NCI-H187 treated with DMSO at 0.1 percent for 48 hours (cell line): ENCODE measurements at places on chromosomes 5 and 9.

GRCh38 chr9:98359569-98359968 is 104.1 kb upstream of the TBC1D2 start:
- DNase-seq: no peak

DNA sequence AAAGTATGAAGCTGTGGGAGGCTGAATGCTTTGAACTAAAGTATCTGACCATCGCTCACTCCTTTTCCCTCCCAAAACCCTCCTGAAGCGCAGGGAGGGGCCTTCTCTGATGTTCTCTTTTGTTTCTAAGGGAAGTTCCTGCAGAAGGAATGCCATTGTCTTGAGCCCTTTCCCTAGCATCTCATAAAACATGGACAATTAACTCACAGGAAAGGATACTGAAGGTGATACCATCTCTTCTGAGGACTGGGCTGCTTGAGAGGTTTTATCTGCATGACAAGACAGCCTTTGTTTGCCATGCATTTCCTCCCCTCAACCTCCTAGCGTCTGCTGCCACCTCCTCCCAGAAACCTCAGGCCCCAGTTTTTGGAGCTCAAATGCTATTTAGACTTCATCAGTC is 4.3 kb upstream of the RMND5B start:
- no peak for DNase-seq

- no peak for DNase-seq
Measured at GRCh38 chr9:89138463-89139390, 39.9 kb downstream of the SHC3 start.

- DNase-seq: no peak
Measured at GRCh38 chr9:104850786-104851545, 77.0 kb downstream of the ABCA1 start.

- no peak for DNase-seq
Measured at GRCh38 chr5:110768138-110768860, 29.5 kb downstream of the SLC25A46 start.

- no peak for DNase-seq
Measured at GRCh38 chr9:32339424-32339823, 45.0 kb upstream of the ACO1 start.

GRCh38 chr5:71830681-71831539 is 111.8 kb downstream of the CARTPT start:
- DNase-seq: peak; percentile 84

DNA sequence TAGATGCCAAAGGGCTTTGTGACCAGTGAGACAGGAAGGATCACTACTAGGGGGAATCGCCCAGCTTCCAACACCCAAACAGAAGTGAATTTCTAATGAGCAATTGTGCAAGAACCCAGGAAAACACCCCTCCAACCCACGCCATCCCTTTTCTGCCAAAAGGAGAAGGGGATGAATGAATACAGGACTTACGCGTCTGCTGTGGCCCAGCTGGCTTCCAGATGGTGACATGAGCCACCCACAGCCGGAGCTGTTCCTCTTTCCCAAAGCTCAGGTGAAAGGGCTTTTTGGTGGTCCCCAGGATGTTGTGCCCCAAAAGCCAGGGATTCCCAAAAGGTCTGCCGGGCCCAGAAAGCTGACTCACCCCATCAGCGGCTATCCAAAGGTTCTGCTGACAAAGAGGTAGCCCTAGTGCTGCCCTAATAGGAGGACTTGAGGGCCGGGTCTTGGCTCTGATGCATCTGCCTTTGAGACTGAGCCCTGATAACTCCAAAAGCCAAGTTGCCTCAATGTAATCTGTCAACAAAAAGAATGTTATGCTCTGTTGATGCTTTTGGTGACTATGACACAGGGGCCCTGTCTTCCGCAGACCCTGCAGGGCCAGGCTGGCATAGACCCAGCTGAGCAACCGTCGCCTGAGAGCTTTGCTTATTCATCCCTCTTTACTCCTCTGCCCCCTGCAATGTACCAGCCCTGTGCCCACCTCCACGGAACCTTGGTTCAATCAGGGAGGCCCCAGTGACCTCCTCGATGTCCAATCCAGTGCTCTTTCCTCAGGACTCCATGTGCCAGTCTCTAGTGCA is 14.5 kb downstream of the GSN start:
- DNase-seq: no peak

DNA sequence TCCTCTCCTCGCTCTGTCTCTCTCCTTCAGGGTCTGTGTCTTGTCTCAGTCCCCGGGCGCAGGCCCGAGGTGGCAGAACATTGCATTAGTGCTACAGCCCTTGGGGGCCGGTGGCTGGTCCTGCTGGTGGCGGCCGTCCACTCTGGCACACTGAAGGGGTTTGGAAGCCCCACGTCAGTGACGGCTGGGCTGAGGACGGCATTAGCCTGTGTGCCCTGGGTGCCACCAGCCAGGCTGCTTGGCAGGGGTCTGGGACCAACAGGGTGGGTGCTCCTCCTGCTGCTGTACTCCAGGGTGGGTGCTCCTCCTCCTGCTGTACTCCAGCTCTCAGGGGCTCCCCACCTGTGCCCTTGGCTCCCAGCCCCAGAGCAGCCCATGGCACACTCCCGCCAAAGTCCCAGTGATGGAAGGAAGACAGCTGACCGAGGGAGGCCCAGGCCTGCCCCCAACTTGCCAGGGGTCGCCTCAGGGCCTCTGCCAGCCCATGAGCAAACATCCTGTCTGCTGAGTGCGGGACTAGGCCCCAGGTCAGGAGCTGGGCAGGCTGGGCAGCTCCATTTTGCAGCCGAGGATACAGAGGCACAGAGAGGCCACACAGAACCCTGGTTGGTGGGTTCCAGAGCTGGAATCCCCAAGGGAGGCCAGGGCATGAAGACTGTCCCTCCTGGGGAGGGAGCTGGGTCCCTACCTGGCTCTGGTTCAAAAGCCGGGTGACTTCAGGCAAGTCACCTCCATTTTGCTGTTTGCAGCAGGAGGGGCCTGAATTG is 27.3 kb downstream of the SARDH start:
- DNase-seq: no peak

GRCh38 chr9:87711857-87712800 is 13.8 kb upstream of the CTSL start:
- DNase-seq: no peak

GRCh38 chr9:111231801-111232580 is 98.0 kb downstream of the OR2K2 start:
- DNase-seq: no peak

GRCh38 chr9:105299190-105299854 is 54.9 kb downstream of the SLC44A1 start:
- no peak for DNase-seq

- no peak for DNase-seq
Measured at GRCh38 chr9:106535439-106535838, 327.5 kb upstream of the ZNF462 start.

GRCh38 chr5:143606043-143606752 is 202.7 kb upstream of the NR3C1 start:
- DNase-seq: no peak

- no peak for DNase-seq
Measured at GRCh38 chr5:139388198-139388821, 1.4 kb downstream of the MZB1 start.

DNA sequence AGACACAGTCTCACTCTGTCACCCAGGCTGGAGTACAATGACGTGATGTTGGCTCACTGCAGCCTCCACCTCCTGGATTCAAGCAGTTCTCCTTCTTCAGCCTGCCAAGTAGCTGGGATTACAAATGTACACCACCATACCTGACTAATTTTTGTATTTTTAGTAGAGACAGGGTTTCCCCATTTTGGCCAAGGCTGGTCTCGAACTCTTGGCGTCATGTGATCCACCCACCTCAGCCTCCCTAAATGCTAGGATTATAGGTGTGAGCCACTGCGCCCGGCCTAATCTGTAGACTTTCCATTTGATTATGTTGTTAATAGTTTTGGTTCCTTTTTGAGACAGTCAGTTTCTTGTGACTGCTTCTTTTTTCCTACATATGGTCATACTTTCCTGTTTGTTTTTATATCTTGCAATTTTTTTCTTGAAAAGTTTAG is 31.0 kb downstream of the MTREX start:
- DNase-seq: no peak

GRCh38 chr9:128657344-128657704 is 677 bp upstream of the DYNC2I2 start:
- DNase-seq: no peak

GRCh38 chr5:14998491-14998890 is 126.9 kb upstream of the ANKH start:
- DNase-seq: no peak

- no peak for DNase-seq
Measured at GRCh38 chr5:149740341-149740740, 10.2 kb downstream of the PPARGC1B start.

GRCh38 chr5:58454025-58454424 is 5.9 kb downstream of the PLK2 start:
- DNase-seq: no peak

DNA sequence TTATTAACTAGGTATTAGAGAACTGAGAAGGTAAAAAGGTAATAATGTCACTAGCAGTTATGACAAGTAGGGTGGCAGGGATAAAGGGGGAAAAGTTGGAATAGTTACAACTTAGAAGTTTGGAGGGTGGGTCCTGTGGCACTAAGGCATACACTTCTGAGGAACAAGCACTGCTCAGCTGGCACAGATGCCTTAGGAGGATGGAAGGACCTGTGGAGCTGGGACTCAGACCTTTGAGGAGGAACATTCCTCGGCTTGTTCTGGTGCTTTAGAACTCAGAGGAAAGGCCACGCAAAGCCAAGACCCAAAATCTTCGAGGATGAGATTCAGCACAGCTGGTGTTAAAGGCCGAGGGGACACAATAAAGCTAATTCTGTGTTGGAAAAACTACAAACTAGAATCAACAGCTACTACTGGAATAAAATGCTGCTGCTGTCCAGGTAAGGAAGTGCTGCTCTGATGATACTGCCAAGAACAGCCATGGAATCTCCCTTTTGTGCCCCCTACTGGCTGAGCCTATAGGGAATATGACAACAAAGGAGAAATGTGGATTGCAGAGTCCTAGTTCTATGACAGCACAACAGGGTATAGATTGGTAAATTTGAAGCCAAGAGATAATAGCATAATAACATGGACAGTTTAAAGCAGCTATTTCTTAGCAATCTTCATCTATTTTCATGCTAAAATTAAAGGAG is 126.7 kb downstream of the SLC25A46 start:
- no peak for DNase-seq

GRCh38 chr5:76724871-76725270 is 8.9 kb downstream of the F2R start:
- DNase-seq: no peak

DNA sequence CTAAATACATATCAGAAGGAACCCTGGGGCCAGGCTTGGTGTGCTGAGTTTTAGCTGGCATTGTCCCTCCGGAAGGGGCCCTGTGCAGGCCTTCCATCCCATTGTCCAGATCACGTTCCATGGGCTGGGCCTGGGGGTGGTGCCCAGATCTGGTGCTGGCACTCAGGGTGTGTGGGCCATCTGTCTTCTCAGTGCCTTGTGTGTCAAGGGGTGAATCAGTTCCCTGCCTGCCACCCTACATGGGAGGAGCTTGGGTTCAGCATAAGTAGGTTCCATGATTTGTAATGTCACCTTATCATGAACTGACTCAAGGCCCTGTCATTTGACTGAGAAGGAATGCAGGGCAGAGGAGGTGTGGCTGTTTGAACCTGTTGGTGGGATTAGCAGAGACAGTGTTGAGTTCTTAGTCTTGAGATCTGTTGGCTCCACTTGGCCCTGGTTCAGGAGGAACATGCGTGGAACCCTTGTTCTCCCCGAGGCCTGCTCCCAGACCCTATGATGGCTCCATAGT is 176.8 kb downstream of the MACROH2A1 start:
- DNase-seq: no peak

GRCh38 chr9:134390537-134390936 is 64.3 kb downstream of the RXRA start:
- DNase-seq: no peak

- DNase-seq: no peak
Measured at GRCh38 chr9:126965541-126966428, 51.2 kb downstream of the RALGPS1 start.

- DNase-seq: no peak
Measured at GRCh38 chr9:115845648-115846312, 307.8 kb upstream of the PAPPA start.

GRCh38 chr5:149747833-149748366 is 17.8 kb downstream of the PPARGC1B start:
- no peak for DNase-seq

DNA sequence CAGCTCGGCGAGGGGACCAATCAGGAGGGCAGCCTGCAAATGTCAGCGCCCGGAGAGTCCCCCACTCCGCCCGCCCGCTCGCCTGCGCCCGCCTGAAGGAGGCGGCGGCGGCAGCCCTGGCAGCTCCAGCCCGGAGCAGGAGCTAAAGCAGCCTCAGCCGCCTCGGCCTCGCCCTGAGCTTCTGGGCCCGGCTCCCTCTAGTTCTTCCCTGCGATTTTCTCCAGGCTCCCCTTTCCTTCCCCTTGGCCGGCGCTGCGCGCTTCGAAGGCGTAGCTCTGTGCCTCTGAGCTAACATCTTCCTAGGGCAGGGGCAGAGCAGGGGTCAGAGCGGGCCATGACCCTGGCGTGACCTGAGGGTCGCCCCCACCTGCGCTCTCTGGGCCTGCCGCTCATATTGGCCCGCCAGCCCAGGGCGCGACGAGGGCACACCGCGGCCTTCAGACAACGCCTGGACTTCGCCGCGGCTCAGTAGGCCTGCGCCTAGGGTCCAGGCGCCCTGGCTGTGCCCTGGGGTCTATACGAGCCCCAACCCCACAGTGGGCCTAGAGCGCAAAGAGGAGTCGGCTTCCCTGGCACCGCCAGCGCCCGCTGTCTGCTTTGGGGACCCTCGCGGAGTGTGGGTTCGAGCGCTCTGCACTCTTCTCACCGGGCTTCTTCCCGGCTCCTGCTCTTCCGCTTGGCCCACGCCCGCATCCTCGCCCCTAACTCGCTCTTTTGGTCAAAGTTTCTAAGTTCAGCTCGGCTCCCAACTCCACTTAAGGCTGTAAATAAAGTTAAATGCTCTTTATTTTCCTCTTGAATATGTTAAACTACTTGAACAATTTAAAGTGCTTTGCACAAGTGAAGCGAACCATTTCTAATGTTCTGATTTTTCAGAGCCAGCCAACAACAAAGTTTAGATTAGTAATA is 504 bp upstream of the OTP start:
- no peak for DNase-seq

DNA sequence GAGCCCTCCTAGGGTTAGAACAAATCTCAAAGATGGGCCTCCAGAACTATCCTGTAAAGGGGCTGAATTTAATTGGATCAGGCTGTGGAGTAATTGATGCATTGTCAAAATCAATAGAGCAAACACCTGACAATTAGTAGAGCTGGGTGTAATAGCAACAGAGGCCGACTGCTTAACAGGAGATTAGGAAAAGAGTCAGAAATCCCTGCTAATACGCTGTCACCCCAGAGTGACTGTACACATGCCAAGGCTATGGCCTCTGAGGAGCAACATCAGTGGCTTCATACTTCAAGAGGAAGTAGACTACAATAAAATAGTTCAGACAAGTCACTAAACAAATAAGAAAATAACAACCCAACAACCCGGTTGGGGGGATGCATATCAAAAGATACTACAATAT is 18.7 kb upstream of the GRPEL2 start:
- DNase-seq: no peak

- no peak for DNase-seq
Measured at GRCh38 chr9:35350827-35351549, 138.9 kb upstream of the RUSC2 start.
